ENCODE measurements at places on chromosomes 2 and 18.

- no peak for DNase-seq
Measured at GRCh38 chr2:165594231-165594934, 124.9 kb downstream of the CSRNP3 start.

- no peak for DNase-seq
Measured at GRCh38 chr18:3084206-3084605, 71.3 kb upstream of the LPIN2 start.

GRCh38 chr2:151033271-151034248 is 228.1 kb downstream of the RBM43 start:
- DNase-seq, result no peak

GRCh38 chr2:64311191-64311910 is 142.6 kb upstream of the LGALSL start:
- no peak for DNase-seq

DNA sequence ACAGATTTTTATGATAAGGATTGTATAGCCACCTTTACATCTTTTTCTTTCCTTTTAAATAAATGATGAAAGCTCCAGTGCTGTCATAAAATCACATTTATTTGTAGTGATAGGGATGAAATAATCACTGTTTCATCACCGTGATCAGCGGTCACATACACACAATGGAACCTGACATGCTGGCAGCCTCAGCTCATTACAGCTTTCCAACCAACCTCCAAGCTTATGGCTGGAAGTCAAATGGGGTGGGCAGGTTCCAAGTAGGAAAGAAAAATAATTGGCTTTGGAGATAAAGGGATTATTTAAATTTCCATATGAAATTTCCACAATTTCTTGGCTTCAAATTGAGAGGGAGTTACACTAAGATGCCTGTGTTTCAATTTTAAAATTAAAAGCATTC is 251.3 kb downstream of the PLCL1 start:
- DNase-seq, result no peak

DNA sequence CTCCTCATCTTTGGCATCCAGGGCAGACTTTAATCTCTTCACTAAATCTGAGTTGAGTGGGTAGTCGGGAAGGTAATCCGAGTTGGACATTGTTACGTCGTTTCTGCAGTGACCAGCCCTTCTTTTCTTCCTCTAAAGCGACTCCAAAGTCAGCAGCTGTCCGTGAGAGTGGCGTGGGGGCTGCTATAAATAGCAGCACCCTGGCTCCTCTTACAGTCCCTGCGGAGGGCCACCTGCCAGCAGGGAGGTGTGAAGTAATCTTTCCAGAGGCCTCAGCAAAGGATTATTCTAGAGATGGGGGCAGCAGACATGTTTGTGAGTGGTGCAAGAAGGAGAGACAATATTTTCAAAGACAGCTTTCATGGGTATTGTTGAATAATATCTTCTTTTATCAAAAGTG is at the start of gene ASB18:
Gene ASB18, minus strand, starts transcription at position 151 of the 400 bp plus-strand sequence. Its CDS starts 61 bp downstream, at position 90.
- DNase-seq, result no peak

GRCh38 chr2:28448793-28449100 is 47.1 kb upstream of the PLB1 start:
- no peak for DNase-seq

DNA sequence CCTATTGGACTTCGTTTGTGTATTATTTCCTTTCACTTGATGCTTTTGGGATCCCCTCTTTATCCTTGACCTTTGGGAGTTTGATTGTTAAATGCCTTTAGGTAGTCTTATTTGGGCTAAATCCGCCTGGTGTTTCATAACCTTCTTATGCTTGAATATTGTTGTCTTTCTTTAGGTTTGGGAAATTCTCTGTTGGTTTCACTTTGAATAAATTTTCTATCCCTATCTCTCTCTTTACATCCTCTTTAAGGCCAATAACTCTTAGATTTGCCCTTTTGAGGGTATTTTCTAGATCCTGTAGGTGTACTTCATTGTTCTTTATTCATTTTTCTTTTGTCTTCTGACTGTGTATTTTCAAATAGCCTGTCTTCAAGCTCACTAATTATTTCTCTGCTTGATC is 354.7 kb downstream of the PARD3B start:
- DNase-seq, result no peak

DNA sequence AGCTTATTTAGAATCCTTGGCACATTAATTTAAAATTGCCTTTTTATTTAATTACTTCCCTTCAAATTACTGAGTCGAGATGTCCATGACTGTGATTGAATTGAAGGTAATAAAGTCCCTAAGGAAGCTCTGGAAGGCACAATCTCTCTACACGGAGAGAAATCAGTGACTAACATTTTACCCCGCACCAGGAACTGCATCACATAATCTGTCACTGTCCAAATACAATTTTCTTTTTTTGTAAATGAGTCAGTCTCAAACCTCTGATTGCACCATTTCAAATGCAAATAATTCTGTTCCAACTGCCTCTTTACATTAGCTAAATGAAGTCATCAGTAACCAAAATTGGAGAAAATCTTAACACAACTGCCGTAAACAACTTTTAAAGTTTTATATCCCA is 311.9 kb downstream of the CCDC178 start:
- DNase-seq, result no peak

- no peak for DNase-seq
Measured at GRCh38 chr2:80968450-80968849, 663.9 kb upstream of the LRRTM1 start.

- DNase-seq, result no peak
Measured at GRCh38 chr2:176461809-176462670, 192.8 kb downstream of the MTX2 start.

GRCh38 chr2:174699993-174700766 is 64.1 kb downstream of the CHRNA1 start:
- DNase-seq, result no peak

DNA sequence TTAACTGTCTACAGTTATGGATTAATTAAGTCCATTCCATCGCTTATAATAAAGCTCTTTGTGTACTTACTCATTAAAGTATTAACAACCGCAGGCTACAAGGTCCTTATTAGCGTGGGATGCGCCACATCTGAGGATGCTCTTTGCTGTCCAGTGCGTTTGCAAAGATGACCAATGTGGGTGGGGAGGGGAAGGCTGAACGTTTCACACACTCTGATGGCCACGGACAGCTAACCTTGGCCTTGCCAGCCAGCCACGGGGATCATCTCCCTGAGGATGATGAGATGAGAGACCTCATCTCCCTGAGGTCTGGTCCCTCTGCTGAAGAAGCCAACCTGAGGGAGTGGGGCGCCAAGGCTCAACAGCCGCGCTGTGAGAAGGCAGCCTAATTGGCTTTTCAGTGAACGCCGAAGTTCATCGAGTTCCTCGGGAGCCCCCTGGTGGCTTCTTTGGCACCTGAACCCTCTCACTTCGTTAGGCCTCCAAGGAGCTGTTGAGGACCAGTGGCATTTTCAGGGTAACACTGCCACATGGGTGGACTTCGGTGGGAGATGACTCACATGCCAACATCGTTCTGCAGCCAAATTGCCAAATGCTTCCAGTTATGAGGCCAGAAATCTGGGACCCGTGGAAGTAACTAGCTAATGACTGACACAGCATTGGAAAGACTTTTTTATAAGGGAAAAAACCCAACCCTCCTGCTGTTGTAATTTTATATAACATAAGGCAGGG is 69.3 kb upstream of the SEC11C start:
- DNase-seq, result peak; percentile 69

- no peak for DNase-seq
Measured at GRCh38 chr18:76233876-76234675, 261.0 kb downstream of the ZNF516 start.

DNA sequence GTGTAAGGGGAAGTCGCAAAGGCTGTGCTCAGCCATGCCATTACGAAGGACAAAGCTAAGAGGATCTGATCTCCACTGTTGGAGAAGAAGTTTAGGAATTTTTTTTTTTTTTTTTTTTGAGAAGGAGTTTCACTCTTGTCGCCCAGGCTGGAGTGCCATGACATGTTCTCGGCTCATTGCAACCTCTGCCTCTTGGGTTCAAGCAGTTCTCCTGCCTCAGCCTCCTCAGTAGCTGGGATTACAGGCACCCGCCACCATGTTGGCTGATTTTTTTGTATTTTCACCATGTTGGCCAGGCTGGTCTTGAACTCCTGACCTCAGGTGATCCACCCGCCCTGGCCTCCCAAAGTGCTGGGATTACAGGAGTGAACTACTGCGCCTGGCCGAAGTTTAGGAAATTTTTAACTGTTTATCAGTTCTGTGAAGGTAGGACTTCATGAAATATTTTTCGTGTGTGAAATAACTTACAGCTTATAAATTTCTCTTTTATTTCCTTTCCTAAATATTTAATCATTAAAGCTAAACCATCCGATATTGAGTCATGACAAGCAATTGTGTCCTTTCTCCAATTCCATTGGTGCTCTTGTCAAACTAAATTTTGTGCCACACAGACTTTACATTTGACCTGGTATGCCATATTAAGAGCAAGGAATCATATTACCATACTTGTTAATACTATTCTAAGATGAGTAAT is 22.2 kb downstream of the DDX1 start:
- no peak for DNase-seq

- no peak for DNase-seq
Measured at GRCh38 chr2:20541651-20542050, 94.8 kb downstream of the RHOB start.

DNA sequence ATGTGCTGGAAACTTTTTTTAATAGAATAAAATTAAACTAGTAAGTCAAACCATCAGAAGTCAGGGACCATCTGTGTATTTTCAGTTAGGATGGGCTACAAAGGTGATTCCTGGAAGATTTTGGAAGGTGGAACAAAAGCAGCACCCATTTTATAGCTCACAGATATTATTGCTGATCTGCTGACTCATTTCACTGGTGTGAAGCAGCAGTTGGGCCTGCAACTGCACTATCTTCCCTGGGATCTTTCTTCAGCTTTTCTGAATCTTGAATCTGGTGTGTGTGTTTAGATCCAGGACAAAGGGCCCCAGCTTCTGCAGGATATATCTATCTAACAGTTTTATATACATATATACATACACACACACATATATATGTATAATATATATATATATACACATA is 35.6 kb upstream of the BCL11A start:
- no peak for DNase-seq

GRCh38 chr2:238025741-238026360 is 35.0 kb upstream of the SCLY start:
- no peak for DNase-seq

DNA sequence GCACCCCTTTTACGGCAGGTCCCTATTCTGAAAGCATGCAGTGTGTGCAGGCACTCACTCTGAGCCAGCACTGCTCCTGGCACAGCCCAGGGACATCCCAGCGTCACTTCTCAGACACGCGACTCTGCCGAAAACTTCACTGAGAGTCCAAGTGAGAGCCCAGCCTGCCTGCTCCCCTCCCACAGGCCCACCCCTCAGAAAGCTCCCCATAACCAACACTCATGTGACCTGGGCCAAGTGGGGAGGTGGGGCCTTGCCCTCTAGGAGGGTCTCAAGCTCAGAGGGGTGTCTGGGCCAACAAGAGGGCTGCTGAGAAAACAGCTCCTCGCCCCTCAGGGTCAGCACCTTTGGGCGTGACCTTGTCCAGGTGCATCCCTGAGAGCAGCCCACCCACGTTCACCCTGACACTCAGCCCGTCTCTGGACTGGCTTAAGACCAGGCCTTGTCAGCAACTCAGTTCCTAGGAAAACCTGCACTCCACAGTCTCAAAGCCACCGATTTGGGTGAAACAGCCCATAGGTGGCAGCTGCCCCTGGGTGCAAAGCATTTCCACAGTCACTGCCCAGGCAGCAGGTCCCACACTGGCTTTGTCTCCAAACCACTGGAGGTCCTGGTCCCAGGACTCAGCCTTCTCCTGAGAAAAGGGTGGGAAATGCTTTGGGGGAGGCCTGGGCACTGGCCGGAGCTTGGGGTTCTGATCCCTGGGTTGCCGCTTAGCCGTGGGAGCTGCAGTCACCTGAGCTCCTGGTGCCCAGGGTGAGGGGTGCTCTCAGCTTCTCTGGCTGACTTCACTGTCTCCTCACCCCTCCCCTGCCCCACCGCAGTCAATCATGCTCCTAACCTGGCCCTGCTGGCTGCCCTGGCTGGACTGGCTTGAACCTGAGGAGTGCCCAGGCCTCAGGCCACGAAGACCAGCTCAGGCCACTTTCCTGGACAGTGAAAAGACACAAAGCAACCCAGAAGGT is 209.6 kb downstream of the HDAC4 start:
- DNase-seq, result no peak

DNA sequence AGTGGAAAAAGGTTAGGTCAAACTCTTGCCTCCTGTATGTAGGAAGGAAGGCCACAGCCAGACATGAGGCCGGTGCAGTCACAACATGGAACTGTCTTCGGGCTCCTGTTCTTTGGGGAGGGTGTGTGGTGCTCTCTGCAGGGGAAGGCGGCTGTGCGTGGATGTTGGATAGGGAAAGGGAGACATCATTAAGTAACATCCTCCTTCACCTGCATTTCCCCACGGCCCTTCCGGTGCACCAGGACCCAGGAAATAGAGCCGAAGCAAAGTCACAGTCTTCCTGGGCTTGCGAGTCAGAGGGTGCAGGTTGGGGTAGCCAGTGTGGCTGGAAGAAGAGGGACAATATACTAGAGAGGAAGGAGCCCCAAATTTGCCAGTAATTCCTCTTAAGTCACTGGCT is 78.9 kb upstream of the SMAD7 start:
- DNase-seq, result no peak

GRCh38 chr2:51795248-51795888 is 763.4 kb upstream of the NRXN1 start:
- DNase-seq, result no peak

GRCh38 chr2:178946494-178946893 is 103.4 kb downstream of the CCDC141 start:
- DNase-seq, result no peak

GRCh38 chr2:54626884-54627283 is 96.6 kb upstream of the EML6 start:
- DNase-seq, result no peak

DNA sequence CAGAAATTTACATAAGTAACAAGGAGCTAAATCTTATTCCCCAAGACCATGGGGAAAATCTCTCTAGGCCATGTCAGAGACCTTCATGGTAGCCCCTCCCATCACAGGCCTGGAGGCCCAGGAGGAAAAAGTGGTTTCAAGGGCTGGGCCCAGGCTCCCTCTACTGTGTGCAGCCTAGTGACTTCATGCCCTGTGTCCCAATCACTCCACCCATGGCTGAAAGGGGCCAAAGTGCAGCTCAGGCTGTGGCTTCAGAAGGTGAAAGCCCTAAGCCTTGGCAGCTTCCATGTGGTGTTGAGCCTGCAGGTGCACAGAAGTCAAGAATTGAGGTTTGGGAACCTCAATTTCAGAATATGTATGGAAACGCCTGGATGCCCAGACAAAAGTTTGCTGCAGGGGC is 1612.7 kb upstream of the SLC39A10 start:
- no peak for DNase-seq

- no peak for DNase-seq
Measured at GRCh38 chr2:214050731-214051130, 360.1 kb upstream of the VWC2L start.

- no peak for DNase-seq
Measured at GRCh38 chr18:9711361-9712129, 3.4 kb downstream of the RAB31 start.

GRCh38 chr18:9792565-9793245 is 84.6 kb downstream of the RAB31 start:
- no peak for DNase-seq

GRCh38 chr2:175233135-175233719 is 51.7 kb upstream of the ATP5MC3 start:
- DNase-seq, result no peak

GRCh38 chr2:8418721-8419120 is 263.1 kb upstream of the ID2 start:
- DNase-seq, result no peak

Data from stimulated activated CD4-positive, alpha-beta T cell treated with anti-CD3 and anti-CD28 coated beads, TNF-alpha, amount 100 ng/mL, for 24 hours (primary cell).